Mucosa of descending colon (tissue), 3 donors: ENCODE measurements at places on chromosomes 11 and 22. TPM values are rescaled to one million over a fixed set of nuclear protein-coding genes. Genes with fewer than 3 reads are reported as not detected.

Gene CARD16
- 25.4 TPM for total RNA-seq

Gene C11orf87
- total RNA-seq: not detected

DNA sequence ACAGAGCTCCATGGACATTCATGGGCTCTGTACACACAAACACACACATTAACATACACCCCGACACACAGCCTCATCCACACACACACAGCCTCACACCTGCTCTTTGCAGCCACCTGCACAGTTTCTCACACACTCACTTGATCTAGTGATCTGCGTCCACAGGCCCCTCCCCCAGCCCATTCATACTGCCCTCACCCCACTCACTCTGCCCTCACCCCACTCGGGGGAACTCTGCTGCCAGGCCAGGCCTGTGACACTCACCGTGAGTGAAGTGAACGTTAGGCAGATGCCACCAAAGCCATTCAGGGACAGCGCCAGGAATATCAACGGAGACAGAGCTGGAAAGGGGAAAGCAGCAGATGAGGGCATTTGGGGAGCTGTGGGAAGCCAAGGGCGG is 15.0 kb downstream of the SLC43A1 start:
- DNase-seq: no peak

DNA sequence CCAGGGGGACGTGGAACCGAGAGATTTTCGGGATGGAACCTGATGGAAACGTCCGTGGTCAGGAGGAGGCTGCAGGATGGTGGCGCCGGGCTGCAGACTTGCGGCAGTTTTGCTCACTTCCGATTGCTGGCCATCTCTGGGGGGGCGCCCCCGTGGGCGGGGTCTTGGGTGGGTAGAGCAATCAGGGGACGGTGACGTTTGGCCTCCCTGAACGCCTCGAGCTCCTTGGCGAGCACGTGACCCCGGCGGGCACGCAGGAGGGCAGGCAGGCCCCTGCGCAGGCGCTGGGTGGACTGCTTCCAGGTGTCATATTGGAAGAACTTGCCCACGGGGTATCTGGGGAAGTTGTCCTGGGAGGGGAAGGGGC is 6.3 kb downstream of the IGF2 start:
- no peak for DNase-seq

DNA sequence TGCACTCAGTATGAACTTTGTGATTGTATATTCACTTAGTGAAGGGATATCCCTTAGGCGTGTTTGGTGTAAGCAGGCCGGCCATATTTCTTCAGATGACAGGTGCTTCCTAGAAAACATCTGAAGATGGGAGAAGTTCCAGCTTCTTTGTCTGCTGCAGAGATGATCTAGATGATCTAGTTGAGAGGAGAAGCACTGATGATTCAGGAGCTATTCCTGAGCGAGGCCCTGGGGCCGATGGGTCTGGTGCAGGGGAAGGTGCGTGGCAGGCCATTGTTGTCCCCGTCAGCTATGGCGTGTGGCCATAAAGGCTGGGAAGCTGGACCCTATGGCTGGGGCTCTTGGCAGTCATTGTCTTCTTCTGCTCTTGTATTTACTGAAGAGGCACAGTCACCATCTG is 14.0 kb downstream of the FAM118A start:
- no peak for DNase-seq

- no peak for DNase-seq
Measured at GRCh38 chr11:3223932-3224381, 5.3 kb upstream of the MRGPRG start.

DNA sequence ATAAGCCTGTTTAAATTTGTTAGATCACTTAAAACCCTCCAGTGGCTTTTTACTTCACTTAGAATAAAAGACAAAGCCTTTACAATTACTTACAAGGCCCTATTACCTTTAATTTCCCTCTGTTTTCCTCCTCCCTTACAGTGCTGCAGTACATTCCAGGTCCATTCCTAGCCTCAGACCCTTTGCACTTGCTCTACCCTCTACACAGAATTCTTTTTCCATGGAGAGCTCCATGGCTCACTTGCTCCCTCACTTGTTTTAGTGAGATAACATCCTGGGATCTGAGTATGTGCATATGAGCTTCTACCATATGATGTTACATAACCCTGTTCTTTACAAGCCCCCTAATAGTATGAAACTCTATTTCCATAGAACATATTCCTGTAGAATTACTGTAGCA is 24.4 kb downstream of the ZNF214 start:
- DNase-seq: no peak

DNA sequence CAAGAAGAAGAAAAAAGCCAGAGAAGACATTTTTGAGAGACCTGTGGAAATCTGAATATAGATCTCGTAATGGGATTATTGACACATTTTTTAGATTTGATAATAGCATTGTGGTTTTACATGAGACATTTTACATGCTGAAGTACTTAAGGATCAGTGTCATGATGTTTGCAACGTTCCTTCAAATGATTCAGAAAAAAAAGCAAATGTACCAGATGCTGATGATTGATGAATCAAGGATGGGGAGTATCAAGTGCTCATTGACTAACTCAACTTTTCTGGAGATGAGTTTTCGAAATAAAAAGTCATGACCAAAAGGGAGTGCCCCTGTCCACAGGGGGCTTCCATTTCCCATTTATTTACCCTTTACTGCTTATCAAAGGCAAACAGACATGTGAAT is 207.0 kb upstream of the SORL1-AS1 start:
- no peak for DNase-seq
